ENCODE measurements at places on chromosomes 12 and 14.

- DNase-seq: no peak
These were observed 67.2 kb downstream of the ASCL1 start for GRCh38 chr12:103024650-103025049.

DNA sequence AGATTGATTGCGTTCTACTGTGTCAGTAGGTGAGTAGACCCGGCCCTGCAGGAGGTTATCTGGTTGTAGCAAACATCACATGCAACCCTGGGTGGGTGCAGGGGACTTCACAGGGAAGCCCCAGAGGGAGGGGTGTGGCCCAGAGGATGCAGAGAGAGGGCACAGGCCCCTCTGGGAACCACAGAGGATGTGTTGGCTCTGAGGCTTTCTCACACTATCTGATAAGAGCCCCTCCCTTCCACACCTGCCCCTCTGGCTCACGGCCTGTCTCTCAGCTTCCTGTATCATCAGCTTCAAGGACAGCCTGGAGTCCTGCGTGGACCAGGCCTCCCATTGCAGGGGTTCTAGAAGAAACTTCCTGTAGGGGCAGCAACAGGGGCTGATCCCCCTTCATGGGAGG lies 101.9 kb downstream of the RIN3 start:
- no peak for DNase-seq

DNA sequence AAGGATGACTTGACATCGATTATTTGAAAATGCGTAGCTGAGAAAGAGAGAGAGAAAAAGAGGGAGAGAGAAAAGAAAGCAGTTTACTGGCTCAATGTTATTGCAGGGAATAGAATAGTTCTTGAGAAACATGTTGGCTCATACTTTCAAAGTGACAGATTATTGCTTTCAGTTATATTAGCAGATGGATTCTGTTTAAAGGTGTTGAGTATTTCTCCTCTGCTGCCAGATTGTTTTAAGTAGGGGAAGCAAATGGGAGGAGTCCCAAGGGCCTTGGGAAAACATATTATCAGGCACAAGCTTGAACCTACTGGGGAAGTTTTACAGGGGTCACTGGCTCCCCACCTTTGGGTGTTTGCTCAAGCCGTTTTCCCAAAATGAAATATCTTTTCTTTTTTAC lies 203.8 kb upstream of the SRRM4 start:
- no peak for DNase-seq

GRCh38 chr14:68622856-68623255 lies 170.0 kb downstream of the ZFP36L1 start:
- no peak for DNase-seq

DNA sequence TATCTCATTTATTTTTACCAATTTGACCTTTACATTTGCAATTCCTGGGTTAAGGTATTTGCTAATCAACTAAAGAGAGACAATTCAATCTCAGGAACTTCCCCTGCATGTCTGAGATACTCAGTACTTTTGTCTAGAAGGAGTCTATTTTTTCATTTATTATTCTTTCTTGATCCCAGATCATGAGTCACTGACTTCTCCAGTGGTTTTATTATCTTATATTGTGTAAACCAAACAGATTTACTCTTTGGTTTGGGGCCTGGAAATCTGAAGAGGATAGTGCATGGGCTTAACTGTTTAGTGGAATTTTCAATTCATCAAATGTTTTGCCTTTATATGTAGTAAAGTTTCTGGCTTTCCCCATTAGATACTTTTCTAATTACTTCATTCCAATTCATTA lies 185.4 kb downstream of the ALG10B start:
- DNase-seq: no peak

DNA sequence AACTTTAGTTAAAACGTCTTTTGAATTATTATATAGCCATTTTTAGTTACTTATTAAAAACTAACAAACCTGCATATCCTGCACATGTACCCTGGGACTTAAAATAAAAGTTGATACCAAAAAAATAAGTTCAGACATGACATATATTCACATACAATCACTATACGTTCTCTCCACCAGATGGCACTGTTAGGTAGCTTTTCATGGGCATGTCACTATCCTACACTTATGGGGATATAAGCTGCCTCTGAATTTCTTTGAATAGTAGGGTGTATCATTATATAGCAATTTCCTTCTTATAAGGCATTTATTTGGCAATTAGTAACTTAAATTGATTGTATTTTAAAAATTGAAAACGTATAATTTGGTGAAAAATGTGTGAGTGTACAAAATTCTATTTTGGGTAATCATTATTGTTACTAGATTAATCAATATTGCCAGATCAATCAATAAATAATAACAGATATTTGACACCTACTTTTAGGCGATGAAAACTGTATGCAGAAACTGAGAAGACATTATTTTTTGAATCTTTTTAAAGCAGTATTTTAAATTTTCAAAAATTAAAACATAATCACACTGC lies 31.8 kb upstream of the OR10A7 start:
- peak; percentile 77 for DNase-seq

DNA sequence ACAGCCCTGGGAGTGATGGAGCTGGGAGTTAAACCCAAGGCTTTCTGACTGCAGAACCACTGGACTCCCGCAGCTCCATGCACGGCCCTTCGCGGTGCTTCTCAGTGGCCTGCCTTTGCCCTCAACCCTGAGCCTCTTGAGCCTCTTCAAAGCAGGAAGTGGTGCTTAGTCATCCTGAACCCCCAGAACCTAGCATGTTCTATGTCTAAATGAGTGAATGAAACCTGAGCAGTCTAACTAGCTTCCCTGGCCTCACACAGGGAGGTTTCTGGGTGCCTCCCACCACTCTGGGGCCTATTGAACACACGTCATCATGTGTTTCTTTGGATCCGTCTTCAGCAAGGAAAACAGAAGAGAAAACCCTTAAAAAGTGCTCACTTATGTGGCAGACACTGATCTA lies 117.9 kb upstream of the SFSWAP start:
- DNase-seq: no peak

DNA sequence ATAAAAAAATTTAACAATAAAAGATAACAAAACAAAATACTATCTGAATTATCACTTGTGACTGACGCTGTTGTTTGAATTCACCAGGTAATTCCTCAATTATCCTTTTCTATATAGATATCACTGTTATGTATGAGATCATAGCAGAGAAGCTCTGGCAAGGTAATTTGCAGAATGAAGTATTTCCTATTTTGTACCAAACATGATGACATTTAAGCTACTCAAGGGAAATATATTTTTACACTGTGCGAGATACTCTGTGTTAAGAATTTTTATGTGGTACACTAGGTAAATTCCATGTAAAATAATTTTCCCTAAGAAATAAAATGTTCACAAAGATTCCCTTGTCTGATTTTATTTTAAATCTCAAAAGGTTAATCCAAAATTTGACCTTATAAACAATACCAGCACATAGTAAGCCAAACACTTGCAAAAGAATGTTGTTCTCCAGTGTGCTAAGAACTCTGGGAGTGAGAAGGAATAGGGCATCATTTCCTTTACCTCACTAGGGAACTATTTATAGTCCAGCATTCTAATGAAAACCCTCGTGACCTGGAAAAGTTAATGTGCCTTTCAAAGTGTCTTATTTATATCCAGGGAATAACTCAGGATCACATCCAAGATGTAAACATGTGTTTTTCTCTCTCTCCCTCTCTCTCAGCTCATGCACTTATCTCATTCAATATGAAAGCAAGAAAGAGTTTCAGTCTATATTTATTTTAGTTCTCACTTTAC lies 115.2 kb upstream of the RAP1B start:
- peak; percentile 34 for DNase-seq

GRCh38 chr14:98298481-98299244 lies 973.3 kb downstream of the BCL11B start:
- DNase-seq: no peak
